ENCODE measurements at places on chromosomes 7 and 10.

DNA sequence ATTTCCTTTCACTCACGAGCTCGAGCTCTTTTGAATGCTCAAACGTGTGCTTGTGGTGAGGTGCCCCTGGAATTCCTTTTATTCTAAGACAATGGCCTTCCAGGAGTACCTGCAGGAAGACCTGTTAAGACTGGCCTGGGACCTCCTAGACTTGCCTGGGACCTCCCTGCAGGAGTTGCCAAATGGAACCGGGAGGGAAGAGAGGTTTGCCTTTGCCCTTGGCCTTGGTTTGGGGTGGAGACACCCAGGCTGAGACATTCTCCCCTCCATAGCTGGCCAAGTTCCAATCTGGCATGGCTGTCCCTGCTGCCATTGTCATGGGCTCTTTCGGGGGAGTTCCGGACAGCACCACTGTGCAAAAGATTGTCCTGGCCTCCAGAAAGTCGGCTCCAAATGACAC, 39.7 kb downstream of the DNAJB12 start:
- DNase-seq: no peak

GRCh38 chr10:50362547-50363125, 111.3 kb upstream of the ASAH2 start:
- no peak for DNase-seq

- no peak for DNase-seq
Observed at GRCh38 chr7:141864765-141865447, 23.6 kb upstream of the PRSS37 start.

DNA sequence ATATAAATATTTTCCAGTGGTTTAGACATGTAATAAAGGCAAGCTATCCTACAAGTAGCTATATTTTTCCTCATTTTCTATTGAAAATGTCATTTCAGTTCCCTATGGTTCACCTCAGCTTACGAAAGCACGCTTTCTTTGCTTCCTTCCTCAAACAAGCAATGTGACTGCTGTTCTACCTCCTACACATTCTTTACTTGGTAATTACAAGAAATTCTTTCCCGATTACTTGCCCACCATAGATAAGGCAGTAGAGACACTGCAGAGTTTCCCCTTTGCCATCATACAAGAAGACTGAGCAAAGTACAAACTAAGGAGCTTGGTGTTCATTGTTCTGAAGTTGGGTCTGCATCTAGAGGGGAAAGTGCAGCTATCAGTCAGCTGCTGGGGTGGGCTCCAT, 249.4 kb downstream of the CRPPA start:
- no peak for DNase-seq

- no peak for DNase-seq
Observed at GRCh38 chr10:132939957-132940790, 2.2 kb downstream of the CFAP46 start.

- no peak for DNase-seq
Observed at GRCh38 chr10:26502986-26503385, 64.8 kb downstream of the APBB1IP start.

DNA sequence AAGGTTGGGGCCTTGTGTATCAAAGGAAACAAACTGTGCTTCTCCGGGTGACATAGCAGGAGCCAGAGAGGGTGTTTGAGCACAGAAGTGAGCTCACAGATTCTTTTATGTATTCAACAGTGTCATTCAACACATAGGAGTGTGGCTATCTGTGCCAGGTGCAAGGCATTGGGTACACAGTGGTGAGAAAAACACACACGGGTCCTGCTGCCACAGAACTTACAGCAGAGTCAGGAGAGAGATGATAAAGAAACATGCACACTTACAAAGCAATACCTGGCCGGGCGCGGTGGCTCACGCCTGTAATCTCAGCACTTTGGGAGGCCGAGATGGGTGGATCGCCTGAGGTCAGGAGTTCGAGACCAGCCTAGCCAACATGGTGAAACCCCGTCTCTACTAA, 16.3 kb upstream of the ECHDC3 start:
- no peak for DNase-seq

GRCh38 chr10:95229724-95230627, 35.9 kb downstream of the ACSM6 start:
- no peak for DNase-seq

GRCh38 chr7:127754457-127754856, 102.5 kb downstream of the SND1 start:
- DNase-seq: no peak

DNA sequence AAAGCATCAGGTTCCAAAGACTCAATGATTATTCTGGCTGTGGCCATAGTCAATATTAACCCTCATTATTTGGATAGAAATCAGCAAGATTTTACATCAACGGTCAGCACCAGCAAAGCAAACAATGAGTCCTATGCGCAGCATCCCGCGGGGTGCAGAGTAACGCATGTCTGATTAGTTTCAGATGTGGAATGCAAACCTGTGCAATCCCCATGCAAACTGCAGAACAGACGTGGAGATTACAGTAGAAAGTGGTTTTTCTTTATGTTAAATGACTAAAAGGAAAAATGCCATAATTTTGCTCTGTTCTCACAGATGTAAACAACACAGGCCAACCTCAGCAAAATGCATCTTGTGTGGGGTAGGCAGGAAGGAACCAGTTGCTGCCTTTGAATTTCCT, 258.1 kb upstream of the GRB10 start:
- no peak for DNase-seq

- DNase-seq: no peak
Observed at GRCh38 chr10:3142146-3142875, 30.3 kb downstream of the PITRM1 start.

- DNase-seq: no peak
Observed at GRCh38 chr7:17710312-17710711, 230.0 kb downstream of the SNX13 start.

DNA sequence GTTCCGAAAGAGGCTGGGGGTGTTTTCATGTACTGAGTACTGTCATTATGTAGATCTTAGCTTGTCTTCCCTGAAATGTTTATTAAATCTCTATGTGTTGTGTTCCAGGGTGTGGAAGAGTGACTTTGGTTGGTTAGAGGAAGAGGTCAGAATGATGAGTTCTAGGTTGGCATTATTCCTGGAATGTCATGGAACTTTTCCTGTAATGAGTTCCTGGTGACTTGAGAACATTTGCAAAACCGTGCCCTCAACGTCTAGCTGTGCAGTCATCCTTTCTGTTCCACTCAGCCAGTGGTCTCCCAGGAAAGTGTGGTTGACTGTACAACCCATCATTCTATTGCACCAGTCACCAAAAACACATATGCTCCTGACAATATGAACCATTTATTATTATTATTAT, 129.6 kb downstream of the BICC1 start:
- DNase-seq: no peak

GRCh38 chr7:151384776-151385625, 24.8 kb downstream of the WDR86 start:
- DNase-seq: no peak

DNA sequence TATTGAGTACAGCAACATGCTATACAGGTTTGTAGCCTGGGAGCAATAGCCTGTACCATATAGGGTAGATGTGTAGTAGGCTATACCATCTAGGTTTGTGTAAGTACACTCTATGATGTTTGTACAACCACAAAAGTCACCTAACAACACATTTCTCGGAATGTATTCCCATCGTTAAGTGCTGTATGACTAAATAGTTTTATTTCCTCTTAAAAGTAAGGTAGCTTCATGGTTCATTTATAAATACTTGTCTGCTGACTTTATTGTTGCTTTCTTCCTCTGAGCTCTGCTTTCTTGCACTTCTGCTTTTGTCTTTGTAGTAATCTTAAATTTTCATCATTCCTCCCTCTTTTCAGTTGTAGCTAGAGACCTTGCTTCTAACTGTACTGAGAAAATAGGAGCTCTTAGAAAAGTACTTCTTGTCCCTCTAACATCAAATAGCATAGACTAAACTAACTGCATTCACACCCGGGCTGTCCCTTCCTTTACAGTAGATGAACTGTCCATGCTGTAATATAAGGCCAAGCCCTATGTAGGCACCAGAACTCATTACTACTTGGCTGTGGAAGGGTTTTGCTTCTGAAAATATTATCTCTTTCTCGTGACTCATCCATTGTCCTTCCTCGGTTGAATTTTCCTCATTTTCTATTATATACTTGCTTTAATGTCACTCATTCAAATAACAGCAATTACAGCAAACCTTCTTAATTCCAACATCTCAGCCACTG, 55.4 kb upstream of the FAM3C start:
- no peak for DNase-seq

DNA sequence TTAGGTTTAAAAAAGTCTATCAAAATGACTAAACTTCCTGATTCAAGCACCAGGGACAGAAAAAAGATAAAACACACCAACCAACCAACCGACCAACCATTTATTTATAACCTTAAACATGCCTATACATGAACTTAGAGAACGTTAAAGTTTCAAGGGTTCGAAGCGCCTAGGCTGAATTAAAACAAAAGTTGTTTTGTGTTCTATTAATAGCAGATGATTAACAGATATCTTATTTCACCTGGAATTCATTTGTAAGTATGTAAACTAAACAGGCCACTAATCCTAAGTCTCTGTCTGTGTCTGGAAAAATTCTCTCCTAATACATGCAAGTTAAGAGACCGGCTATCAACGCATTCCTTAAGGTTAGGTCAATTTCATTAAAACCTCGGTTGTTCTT, 1.4 kb downstream of the BAIAP2L1 start:
- no peak for DNase-seq

DNA sequence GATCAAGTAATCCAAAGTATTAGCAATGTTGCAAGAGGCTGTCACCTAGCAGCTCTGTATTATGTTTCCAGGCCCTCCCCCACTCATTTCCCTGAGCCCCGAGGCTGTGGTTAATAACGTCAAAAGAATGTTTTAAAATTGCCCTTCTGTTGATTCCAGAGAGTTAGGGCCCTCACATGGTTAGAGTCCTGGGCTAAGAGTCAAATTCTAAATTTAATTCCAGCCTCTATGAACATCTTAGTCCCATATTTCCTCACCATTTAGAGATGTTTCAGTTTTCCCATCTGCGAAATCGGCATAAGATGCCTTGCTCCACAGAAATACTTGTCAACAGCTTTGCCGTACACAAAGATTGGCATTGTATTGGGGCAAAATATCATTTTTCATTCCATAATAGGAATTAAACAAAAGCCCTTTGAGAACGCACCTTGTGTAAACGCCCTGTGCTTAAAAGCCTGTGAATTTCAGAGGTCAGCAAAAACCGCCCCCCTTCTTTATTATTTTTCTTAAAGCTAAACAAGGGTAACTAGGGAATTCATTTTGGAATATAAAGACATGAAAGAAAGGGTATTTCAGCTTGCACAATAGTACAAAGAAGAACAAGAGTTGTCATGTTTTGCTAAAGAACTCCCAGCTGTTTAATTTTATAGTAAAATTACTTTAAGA, 135.8 kb downstream of the ARID5B start:
- DNase-seq: no peak
